ENCODE measurements at places on chromosomes 16 and 17.

GRCh38 chr16:9300252-9300651 lies 208.8 kb downstream of the HAPSTR1 start:
- no peak for DNase-seq

- no peak for DNase-seq
Observed at GRCh38 chr16:35736546-35736945, 2277.1 kb downstream of the TP53TG3F start.

- DNase-seq: no peak
Observed at GRCh38 chr16:24849641-24850040, 3.9 kb downstream of the SLC5A11 start.

DNA sequence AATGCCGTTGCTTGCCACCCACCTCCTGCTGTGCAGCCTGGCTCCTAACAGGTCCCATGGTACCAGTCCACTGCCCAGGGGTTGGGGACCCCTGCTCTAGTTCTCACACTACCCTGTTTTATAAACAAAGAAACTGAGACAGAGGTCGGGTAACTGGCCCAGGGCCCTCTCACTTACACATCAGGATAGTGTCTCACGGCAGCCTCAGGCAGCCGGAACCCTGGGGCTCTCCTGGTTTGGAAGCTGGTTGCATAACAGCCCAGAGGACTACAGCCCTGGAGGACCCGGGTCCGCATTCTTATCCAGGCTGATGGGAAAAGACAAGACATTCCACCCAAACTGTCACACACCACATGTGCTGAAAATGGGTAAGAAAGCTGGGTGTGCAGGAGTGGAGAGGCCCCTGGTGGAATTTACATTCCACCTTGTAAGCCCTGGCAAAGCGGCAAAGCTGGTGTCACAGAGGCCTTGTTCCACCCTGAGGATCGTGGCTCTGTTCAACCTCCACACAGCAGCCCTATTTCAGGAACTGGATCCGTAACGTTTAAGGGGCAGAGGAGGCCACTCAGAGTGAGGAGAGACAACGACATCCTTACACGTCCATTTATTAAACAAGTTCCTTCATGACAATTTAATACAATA lies 9.8 kb downstream of the CMTM3 start:
- DNase-seq: no peak

DNA sequence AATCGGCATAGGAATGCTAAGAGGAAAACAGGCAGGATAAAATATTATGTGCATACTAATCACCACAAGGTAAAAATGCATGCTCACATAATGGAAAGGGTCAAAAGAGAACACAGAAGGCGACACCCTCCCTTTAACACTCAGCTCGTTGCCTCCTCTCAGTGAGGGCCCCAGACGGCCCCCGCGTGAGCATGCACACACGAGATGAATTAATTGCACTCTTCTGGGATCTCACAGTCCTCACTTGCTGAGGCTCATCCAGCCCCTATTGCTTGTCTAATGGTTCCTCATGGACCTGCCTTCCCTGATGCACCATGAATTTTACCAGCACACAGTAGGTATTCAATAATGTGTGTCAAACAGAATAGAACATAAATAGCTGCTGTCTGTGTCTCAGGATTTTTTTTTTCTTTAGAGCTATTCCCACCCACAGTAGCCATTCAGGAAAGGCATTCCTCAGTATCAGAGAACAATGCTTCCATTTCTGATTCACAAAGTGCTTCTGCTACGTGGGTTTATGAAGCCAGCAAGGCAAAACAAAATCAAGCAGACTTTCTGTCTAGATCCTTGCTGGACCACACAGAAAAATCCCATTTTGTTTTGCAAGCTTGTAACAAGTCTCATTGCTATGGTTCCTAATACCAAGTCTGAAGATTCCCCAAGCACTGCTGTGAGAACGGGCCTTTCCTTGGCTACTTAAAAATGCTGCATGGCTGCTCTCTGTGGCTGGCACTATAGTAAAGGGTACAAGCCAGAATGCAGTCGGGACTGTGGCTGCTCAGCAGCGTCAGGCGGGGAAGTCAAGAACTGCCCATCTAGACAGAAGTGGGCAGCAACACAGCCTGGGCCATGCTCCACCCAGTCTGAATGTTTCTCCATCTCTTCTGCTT lies 43.6 kb downstream of the TOM1L2 start:
- DNase-seq: no peak

GRCh38 chr17:19717411-19717908 lies 1.1 kb upstream of the SLC47A2 start:
- no peak for DNase-seq

GRCh38 chr16:2432286-2432685 lies 3.0 kb downstream of the CCNF start:
- DNase-seq: no peak

DNA sequence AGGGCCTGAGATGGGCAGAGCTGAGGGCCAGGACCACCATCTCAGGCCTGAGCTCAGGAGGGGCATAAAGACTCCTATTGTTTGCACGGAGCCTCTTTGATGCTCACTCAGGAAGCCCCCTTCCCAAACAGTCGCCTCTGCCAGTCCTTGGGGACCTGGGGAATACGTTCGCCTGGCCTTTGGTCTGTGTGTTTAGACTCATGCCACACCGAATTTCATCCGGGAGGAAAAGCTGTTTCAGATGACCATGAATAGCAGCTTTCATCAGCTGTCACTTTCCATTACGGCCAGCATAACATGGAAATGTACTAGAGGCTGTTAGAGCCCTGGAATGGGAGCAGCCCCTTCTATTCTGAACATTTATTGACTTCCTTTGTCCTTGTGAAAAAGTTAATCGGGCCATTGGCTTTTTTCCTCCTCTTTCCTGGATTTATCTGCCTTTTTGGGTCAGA lies 139.0 kb downstream of the HS3ST3A1 start:
- no peak for DNase-seq

DNA sequence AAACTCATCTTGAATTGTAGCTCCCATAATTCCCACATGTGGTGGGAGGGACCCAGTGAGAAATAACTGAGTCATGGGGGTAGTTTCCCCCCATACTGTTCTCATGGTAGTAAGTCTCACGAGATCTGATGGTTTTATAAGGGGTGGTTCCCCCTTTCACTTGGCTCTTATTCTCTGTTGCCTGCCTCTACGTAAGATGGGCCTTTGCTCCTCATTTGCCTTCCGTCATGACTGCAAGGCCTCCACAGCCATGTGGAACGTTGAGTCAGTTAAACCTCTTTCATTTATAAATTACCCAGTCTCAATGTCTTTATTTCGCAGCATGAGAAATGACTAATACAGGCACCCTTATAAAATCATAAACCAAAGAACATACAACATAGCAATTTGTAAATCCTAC lies 79.0 kb downstream of the XYLT1 start:
- DNase-seq: no peak

DNA sequence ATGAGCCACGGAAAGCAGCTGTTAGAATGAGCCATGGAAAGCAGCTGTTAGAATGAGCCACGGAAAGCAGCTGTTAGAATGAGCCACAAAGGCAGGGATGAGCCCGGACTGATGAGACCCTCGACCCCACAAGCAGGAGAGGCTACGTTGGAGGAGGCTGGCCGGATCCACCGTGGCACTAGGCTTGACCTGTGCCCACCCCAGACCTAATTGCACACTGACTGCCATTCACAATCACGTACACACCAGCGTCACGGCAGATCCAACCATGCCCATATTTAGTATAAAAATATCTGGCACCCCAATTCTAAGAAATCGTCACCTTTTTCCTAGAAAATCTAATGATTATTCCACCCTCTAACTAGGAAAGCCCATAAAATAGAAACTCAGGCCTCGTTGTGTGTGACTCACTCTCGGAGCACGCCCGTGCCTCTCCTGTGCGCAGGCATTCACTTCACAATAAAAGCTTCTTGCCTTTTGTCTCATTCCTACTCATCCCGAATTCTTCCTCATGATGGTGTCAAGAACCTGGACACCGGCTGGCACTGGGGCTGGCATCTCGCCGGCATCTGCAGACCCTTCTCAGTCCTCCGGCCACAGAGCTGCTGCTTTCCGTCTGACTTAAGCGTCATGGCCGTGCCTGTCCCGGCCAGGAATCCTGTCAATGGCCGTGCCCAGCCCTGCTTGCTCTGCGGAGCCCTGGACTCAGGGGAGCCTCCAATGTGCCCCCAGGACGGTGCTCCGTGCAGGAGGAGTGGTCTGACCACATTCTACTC lies 5.5 kb upstream of the SECTM1 start:
- no peak for DNase-seq

- no peak for DNase-seq
Observed at GRCh38 chr17:37553401-37553966, 55.7 kb downstream of the SYNRG start.

GRCh38 chr16:84726669-84727467 lies 27.1 kb downstream of the USP10 start:
- DNase-seq: no peak

DNA sequence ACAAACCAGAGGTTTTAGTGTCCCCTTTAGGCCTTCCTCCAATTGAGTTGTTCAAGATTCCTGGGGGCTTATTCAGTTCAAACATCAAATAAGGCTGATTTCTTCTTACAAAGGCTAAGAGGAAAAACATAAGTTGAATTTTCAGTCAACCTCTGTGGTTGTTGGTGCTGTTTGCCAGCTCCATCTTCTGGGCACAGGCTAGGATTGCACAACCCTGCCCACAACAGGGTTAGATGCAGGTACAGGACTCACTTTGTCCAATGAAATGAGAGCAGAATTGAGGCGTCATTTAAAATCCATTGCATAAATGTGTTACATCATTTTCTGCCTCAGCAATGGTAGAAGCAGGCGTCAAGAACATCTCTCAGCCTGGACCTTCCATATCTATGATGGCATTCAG lies 173.3 kb downstream of the PMP22 start:
- no peak for DNase-seq

DNA sequence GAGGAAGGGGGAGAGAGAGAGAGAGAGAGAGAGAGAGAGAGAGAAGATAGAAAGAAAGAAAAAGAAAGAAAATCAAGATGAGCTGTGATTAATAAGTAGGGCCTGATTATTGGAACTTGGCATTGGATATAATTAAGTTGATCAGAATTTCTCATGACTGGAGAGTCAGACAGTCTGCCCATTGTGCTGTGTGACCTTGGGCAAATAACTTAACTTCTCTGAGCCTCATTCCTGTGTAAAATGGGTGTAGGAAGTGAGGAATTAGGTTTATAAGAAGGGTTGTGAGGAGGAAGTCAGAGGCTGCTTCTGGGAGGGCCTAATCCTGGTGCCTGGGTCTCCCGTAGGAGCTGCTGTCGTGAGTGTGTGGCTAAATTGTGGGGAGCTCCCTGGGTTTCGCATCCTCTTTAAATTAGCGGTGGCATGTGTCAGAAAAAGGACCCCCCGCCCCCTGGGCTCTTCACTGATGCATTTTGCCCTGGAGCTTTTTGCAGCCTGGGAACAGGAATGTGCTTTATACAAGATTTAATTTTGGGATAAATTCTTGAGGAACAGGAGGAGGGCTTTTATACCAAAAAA lies 76.0 kb downstream of the CMIP start:
- no peak for DNase-seq

- DNase-seq: no peak
Observed at GRCh38 chr17:15981646-15982580, 17.6 kb downstream of the ZSWIM7 start.

- no peak for DNase-seq
Observed at GRCh38 chr16:10740845-10741208, 2.8 kb upstream of the NUBP1 start.

GRCh38 chr16:23229714-23230113 lies 47.2 kb downstream of the SCNN1G start:
- no peak for DNase-seq

DNA sequence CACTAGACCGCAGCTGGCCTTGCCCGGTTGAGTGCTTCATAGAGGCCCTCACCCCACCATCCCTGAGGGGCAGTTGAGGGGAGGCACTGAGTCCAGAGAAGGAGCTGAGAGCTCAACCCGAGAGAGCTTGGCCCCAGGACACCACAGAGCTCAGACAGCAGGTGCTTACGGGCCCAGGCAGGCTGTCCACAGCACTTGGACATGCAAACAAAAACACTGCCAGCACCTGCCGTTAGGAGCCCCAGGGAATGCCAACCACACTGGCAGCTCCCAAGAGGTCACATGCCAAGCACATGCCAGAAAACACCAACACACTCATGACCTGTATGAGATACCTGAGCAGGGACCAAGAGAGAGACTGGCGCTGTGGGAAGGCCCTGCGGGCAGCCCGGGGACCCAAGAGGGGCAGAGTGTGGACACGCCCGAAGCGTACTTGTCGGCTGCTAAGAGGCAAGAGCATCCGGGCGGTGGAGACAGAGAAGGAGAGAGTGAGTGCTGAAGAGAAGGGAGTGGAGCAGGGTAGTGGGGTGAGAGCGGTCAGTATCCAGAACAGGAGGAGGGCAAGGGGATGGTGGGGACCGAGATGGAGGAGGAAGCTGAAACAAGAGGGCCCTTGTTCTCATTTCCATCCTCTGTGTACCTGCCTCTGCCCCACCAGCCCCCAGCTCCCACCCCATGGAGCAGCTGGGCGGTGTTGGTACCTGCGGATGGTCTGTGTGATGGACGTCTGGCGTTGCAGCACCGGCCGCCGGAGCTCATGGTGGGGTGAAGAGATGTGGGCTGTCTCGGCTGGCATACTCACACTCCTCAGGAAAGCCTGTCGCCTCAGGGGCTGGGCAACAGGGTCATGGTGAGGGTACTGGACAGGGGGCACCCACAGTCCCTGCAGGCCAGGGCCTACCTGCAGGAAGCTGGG lies 8.2 kb downstream of the RHBDF1 start:
- DNase-seq: no peak

- peak; percentile 73 for DNase-seq
Observed at GRCh38 chr17:3738562-3739295, 15.0 kb downstream of the HASPIN start.

- no peak for DNase-seq
Observed at GRCh38 chr17:13638855-13639458, 37.2 kb upstream of the HS3ST3A1 start.

- DNase-seq: no peak
Observed at GRCh38 chr17:44759086-44759915, 513 bp downstream of the ADAM11 start.

- no peak for DNase-seq
Observed at GRCh38 chr17:80807882-80808281, 183.8 kb upstream of the CHMP6 start.

DNA sequence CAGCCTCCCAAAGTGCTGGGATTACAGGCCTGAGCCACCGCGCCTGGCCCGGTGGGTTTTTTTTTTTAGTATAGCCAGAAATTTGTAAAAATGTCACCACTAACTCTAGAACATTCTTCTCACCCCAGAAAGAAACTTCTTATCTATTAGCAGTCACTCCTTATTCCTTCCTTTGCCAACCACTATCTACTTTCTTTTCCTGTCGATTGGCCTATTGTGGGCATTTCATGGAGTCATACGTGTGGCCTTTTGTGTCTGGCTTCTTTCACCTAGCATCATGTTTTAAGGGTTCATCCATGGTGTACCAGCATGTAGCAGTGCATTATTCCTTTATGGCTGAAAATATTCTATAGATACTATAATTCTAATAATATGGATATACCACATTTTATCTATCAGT lies 3.6 kb downstream of the CYB5D2 start:
- no peak for DNase-seq

DNA sequence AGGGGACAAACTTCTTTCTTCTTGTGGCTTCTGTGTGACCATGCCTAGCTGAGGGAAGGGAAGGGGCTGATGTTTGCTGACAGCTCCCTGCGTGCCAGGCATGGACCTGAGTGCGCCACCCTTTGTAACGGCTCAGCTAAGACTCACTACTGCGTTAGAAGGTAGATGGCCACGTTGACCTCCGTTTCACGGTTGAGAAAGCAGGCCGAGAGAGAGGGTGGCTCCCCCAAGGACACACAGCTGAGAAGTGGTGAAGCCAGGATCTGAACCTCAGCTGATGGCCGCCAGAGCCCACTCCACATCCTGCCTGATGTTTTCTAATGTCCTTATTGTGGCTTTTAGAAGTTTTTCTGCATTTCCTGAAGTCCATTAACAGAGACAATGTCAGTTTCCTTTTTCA lies 45.1 kb downstream of the RGS9 start:
- no peak for DNase-seq

GRCh38 chr16:31107465-31107867 lies 720 bp upstream of the BCKDK start:
- no peak for DNase-seq
